CD4-positive, CD25-positive, alpha-beta regulatory T cell (primary cell): ENCODE measurements at places on chromosomes 7 and 10. TPM values are rescaled to one million over a fixed set of nuclear protein-coding genes. Genes with fewer than 3 reads are reported as not detected.

SOSTDC1 gene
- not detected for total RNA-seq

ADIRF gene
- total RNA-seq, result not detected

IL6 gene
- not detected for total RNA-seq

ANXA8 gene
- total RNA-seq, result not detected

MRPS16 gene
- total RNA-seq, result 29.3 TPM

CDHR3 gene
- total RNA-seq, result 38.2 TPM

TCERG1L gene
- total RNA-seq, result not detected

SPDYE8 gene
- total RNA-seq, result not detected

MMD2 gene
- total RNA-seq, result not detected

LIPK gene
- total RNA-seq, result not detected

HHEX gene
- 1.2 TPM for total RNA-seq

SLC29A3 gene
- 4.8 TPM for total RNA-seq

LIPF gene
- total RNA-seq, result not detected

HTR7 gene
- not detected for total RNA-seq

RAMP3 gene
- not detected for total RNA-seq

SLC39A12 gene
- total RNA-seq, result not detected

GPC2 gene
- 7.0 TPM for total RNA-seq

SLC13A1 gene
- total RNA-seq, result not detected

MTERF1 gene
- 20.4 TPM for total RNA-seq

LBX1 gene
- total RNA-seq, result not detected

BCL7B gene
- total RNA-seq, result 126 TPM

HTR5A gene
- total RNA-seq, result not detected

SLC18A3 gene
- total RNA-seq, result not detected

LRRTM3 gene
- not detected for total RNA-seq

EIF5AL1 gene
- not detected for total RNA-seq

PALS2 gene
- total RNA-seq, result 15.8 TPM
